Left ventricle myocardium inferior (tissue), 1 donor: ENCODE measurements at places on chromosomes 16 and 17. TPM values are rescaled to one million over a fixed set of nuclear protein-coding genes. Genes with fewer than 3 reads are reported as not detected.
A peak's percentile ranks its signal among the peaks of the same experiment; 100 is the strongest.

The CCL8 gene
- total RNA-seq = 0.41 TPM

The SLFN12 gene
- total RNA-seq = 3.7 TPM

- no peak for DNase-seq
- peaks cover 3% of the 10 kb centered on the region for H3K27me3 ChIP-seq
- H3K27ac ChIP-seq = no peak overlapping the region
Observed at GRCh38 chr17:28317099-28317965, 1.7 kb upstream of the TMEM97 start.

GRCh38 chr17:47905221-47905733 is 9.2 kb downstream of the SP2 start:
- H3K36me3 ChIP-seq = no peaks in the 10 kb centered on the region
- peak overlapping the region; percentile 99 for H3K27ac ChIP-seq
- DNase-seq = peak; percentile 81
- peak overlapping the region; percentile 45 for H3K4me3 ChIP-seq
- peaks cover 97% of the 10 kb centered on the region for H3K4me1 ChIP-seq

- H3K4me3 ChIP-seq = no peak overlapping the region
- DNase-seq = no peak
- H3K27ac ChIP-seq = no peak overlapping the region
- peaks cover 14% of the 10 kb centered on the region for H3K4me1 ChIP-seq
- peaks cover 34% of the 10 kb centered on the region for H3K27me3 ChIP-seq
Observed at GRCh38 chr17:77691216-77692085, 267.1 kb upstream of the TNRC6C start.

DNA sequence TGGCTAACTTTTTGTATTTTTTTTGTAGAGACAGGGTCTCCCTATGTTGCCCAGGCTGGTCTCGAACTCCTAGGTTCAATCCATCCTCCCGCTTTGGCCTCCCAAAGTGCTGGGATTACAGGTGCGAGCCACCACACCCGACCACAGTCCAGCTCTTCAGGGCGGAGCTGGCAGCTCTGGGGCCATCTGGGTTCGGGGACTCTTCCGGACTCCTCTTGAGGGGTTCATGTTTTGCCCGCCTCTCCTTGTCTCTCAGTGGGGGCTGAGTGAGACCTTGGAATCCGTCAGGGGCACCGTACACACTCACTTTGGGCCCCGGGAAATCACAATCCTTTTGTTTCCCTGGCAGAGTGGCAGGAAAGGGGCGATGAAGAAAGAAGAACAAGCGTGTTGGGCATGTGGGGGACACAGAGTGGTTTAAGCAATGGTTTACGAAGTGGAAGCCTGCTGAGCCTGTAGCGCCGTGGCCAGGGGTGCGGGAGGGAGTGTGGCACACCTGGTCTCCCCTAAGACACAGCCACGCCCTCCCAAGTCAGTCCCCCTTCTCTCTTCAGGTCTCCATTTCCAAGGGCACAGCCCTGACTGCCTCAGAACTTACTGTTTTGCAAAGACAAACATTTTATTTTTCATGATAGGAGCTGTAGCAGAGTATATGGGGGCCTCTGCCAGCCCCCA is 26.1 kb downstream of the TNS4 start:
- no peak overlapping the region for H3K4me3 ChIP-seq
- H3K36me3 ChIP-seq = no peaks in the 10 kb centered on the region
- H3K27ac ChIP-seq = peak overlapping the region; percentile 51
- no peak for DNase-seq
- peaks cover 8% of the 10 kb centered on the region for H3K27me3 ChIP-seq
